ENCODE measurements at places on chromosomes 16 and 17. TPM values are rescaled to one million over a fixed set of nuclear protein-coding genes. Genes with fewer than 3 reads are reported as not detected.
A peak's percentile ranks its signal among the peaks of the same experiment; 100 is the strongest.

DNA sequence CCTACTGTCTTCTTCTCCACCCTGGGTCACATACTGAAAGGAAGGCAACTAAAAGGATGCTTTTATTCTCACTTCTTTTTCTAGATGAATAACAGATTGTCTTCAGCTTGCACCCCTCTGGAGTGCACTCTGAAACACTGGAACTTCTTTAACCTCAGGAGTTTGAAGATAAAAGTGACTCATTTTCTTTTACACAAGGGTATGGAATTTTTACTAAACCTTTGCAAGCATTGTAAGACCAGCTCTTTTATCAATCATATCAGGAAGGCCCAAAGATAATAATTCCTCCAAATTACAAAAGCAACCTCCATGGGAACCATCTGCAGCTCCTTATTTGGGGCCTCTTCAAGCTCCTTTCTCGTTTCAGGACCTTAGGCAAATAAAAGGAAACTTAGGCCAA is 193.5 kb upstream of the KIF2B start:
- DNase-seq, result no peak
- H3K4me3 ChIP-seq, result no peak overlapping the region
- no peaks in the 10 kb centered on the region for H3K27me3 ChIP-seq
- H3K4me1 ChIP-seq, result no peaks in the 10 kb centered on the region
- no peak overlapping the region for H3K27ac ChIP-seq

GRCh38 chr17:16215002-16215272 is 397 bp downstream of the NCOR1 start:
- peak overlapping the region; percentile 86 for H3K27ac ChIP-seq
- peak overlapping the region; percentile 99 for H3K4me3 ChIP-seq
- peaks cover 2% of the 10 kb centered on the region for H3K36me3 ChIP-seq
- DNase-seq, result peak; percentile 35
- no peaks in the 10 kb centered on the region for H3K27me3 ChIP-seq
- H3K4me1 ChIP-seq, result peaks cover 44% of the 10 kb centered on the region

DNA sequence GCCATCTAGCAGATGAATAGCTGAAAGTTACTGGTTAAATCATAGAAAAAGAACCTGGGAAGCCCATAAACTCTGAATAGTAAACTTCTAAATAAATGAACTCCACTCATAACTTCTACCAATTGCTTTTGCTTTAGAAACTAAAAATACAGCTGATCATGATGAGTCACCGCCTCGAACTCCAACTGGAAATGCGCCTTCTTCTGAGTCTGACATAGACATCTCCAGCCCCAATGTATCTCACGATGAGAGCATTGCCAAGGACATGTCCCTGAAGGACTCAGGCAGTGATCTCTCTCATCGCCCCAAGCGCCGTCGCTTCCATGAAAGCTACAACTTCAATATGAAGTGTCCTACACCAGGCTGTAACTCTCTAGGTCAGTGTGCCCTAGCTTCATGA is 9.7 kb downstream of the KAT7 start:
- peaks cover 46% of the 10 kb centered on the region for H3K4me1 ChIP-seq
- no peak overlapping the region for H3K4me3 ChIP-seq
- peak; percentile 12 for DNase-seq
- no peaks in the 10 kb centered on the region for H3K27me3 ChIP-seq
- H3K36me3 ChIP-seq, result peaks cover 41% of the 10 kb centered on the region

- H3K4me3 ChIP-seq, result no peak overlapping the region
- no peak for DNase-seq
- H3K27me3 ChIP-seq, result no peaks in the 10 kb centered on the region
- no peaks in the 10 kb centered on the region for H3K4me1 ChIP-seq
- no peaks in the 10 kb centered on the region for H3K36me3 ChIP-seq
These were observed 393.0 kb downstream of the HAPSTR1 start for GRCh38 chr16:9484426-9484825.

Gene KCTD5
- 21.8 TPM for total RNA-seq

Gene RNF222
- 0.07 TPM for total RNA-seq

Measured in activated naive CD4-positive, alpha-beta T cell treated with anti-CD3 and anti-CD28 coated beads for 36 hours (primary cell).